Activated naive CD8-positive, alpha-beta T cell treated with anti-CD3 and anti-CD28 coated beads for 36 hours (primary cell): ENCODE measurements at places on chromosomes 5 and 9.

- no peak for DNase-seq
- H3K27ac ChIP-seq, result no peak overlapping the region
- no peaks in the 10 kb centered on the region for H3K36me3 ChIP-seq
- no peaks in the 10 kb centered on the region for H3K27me3 ChIP-seq
- no peak overlapping the region for H3K4me3 ChIP-seq
Observed at GRCh38 chr9:125910286-125910685, 163.1 kb downstream of the PBX3 start.

DNA sequence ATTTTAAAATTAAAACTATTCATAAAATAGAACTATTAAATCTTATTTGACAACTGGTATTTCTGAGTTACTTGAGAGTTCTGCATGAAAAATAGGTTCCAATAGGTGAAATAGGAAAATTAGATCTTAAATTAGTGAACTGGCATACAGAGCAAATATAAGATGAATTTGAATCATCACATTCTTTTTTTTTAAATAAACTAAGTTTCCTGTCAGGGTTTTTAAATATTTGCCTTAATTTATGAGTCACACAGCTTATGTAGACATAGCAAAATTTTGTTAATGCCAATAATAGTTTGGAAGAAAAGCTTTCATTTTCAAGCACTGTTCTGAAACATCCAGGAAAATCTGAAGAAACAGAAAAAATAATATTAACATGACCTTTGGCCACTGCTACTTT lies 311.7 kb upstream of the HAPLN1 start:
- no peaks in the 10 kb centered on the region for H3K27me3 ChIP-seq
- H3K27ac ChIP-seq, result no peak overlapping the region
- no peaks in the 10 kb centered on the region for H3K36me3 ChIP-seq
- no peak overlapping the region for H3K4me3 ChIP-seq

DNA sequence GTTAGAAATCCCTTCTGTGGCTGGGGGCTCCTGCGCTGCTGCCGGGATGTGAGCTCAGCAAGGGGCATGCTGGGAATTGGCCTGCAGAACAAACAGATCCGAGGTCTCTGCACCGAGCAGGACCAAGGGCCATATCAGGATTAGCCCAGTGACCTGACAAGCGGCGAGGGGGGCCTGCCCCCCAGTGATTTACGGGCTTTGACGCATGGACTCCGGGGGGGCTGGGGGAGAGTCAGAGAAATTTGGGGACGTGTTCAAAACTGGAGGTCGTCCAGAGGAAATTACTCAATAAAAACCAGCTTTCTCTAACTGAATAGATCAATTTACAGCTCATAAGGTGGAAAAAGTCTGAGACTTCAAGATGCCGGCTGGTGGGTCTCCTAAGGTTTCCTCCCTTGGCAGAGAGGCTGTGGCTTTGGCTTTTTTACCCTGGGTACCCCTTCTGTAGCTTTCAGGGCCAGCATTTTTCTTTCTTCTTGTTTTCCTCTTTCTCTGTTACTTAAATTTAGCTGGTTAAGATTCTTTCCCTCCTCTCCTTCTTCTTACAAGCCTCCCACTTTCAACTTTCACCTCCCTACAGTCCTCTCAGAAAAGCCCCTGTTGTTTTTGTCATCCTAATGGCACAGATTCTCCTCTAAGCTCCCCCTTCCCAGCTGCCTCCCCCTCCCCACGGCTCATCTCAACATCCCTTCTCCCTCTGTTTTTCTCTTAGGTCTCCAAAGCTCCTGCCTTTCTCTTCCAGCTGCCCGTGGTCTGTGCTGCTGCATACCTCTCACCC lies 551.0 kb downstream of the CCDC171 start:
- no peak for DNase-seq
- H3K27ac ChIP-seq, result no peak overlapping the region
- no peaks in the 10 kb centered on the region for H3K27me3 ChIP-seq
- no peaks in the 10 kb centered on the region for H3K36me3 ChIP-seq
- H3K4me1 ChIP-seq, result no peaks in the 10 kb centered on the region

GRCh38 chr9:126980231-126980630 lies 65.6 kb downstream of the RALGPS1 start:
- H3K27ac ChIP-seq, result no peak overlapping the region
- peaks cover 76% of the 10 kb centered on the region for H3K27me3 ChIP-seq
- peaks cover 10% of the 10 kb centered on the region for H3K4me1 ChIP-seq
- peaks cover 7% of the 10 kb centered on the region for H3K36me3 ChIP-seq

- H3K27me3 ChIP-seq, result peaks cover 9% of the 10 kb centered on the region
- H3K27ac ChIP-seq, result no peak overlapping the region
- no peaks in the 10 kb centered on the region for H3K4me1 ChIP-seq
- no peak overlapping the region for H3K4me3 ChIP-seq
Observed at GRCh38 chr9:88664773-88665172, 129.8 kb downstream of the NXNL2 start.

GRCh38 chr5:159218595-159219023 lies 9.3 kb upstream of the RNF145 start:
- no peaks in the 10 kb centered on the region for H3K27me3 ChIP-seq
- no peak overlapping the region for H3K27ac ChIP-seq
- no peak overlapping the region for H3K4me3 ChIP-seq
- peaks cover 4% of the 10 kb centered on the region for H3K4me1 ChIP-seq
- no peak for DNase-seq

- peaks cover 37% of the 10 kb centered on the region for H3K4me1 ChIP-seq
- peaks cover 25% of the 10 kb centered on the region for H3K36me3 ChIP-seq
- peak; percentile 41 for DNase-seq
- peaks cover 5% of the 10 kb centered on the region for H3K27me3 ChIP-seq
Observed at GRCh38 chr5:146447734-146448380, 724 bp downstream of the TCERG1 start.

DNA sequence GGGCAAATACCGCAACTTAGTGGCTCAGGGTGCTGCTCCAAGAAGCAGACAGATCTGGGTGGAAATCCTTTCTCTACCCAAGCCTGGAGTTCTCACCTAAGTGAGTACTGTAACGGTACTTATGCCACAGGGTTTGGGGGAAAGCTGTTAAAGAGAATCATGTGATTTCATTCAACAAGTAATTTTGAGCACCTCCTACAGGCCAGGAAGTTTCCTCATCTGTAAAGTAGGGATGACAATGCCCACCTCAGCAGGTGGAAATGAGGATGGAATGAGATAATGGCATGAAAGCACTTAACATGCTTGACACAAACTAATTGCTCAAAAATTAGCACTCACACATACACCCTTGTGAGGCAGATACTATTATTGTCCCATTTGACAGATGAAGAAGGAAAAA lies 114.1 kb downstream of the JAKMIP2 start:
- H3K36me3 ChIP-seq, result no peaks in the 10 kb centered on the region
- no peak overlapping the region for H3K27ac ChIP-seq
- no peak overlapping the region for H3K4me3 ChIP-seq
- no peaks in the 10 kb centered on the region for H3K4me1 ChIP-seq
- no peak for DNase-seq
